Inflammatory macrophage treated with lipopolysaccharide for 1 hour (primary cell): ENCODE measurements at places on chromosomes 7 and 10.

GRCh38 chr7:138338361-138338760 is 121.7 kb upstream of the TRIM24 start:
- no peak for DNase-seq

- no peak for DNase-seq
Measured at GRCh38 chr10:60615541-60615940, 162.7 kb upstream of the CDK1 start.

GRCh38 chr7:1922870-1923236 is 252.8 kb downstream of the ELFN1 start:
- DNase-seq: no peak

DNA sequence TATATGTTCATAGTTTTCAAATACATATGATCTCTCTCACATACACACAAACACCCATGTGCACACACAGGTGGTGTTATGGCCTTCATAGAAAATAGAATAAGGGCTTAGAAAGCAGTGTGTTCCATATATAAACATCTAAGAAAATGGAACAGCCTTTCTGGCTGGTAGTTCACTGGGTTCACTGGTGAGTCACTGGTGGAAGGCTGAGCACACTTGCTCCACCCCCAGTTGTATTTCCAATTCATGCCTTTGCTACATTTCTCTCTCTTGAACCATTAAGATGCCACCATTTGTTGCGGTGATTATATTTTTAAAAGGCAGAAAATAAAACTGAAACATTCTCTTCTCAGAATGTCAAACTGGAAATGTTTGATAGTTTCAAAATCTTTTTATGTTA is 252.1 kb downstream of the GLI3 start:
- no peak for DNase-seq

GRCh38 chr7:41886262-41886900 is 183.5 kb upstream of the INHBA start:
- DNase-seq: peak; percentile 72

- DNase-seq: peak; percentile 52
Measured at GRCh38 chr7:132518102-132518838, 58.0 kb downstream of the PLXNA4 start.

DNA sequence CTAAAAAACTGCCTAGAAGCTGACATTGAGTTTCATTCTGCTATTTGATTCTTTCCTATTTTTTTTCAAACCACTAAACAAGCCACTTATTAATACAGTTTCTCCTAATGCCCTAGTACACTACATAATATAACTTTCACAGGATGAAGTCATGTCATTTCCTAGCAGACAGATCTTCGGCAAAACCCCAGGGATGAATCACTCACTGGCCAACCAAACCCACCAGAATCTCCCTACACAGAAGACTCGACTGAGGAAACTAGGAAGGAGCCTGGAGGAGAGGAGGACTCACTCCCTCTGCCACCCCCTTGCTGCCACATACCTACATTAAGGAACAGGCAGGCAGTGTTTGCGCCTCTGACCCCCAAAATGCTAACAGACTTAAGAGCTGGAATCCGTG is 33.4 kb downstream of the XPNPEP1 start:
- DNase-seq: peak; percentile 33

- peak; percentile 28 for DNase-seq
Measured at GRCh38 chr10:104300736-104301292, 31.8 kb downstream of the GSTO2 start.

DNA sequence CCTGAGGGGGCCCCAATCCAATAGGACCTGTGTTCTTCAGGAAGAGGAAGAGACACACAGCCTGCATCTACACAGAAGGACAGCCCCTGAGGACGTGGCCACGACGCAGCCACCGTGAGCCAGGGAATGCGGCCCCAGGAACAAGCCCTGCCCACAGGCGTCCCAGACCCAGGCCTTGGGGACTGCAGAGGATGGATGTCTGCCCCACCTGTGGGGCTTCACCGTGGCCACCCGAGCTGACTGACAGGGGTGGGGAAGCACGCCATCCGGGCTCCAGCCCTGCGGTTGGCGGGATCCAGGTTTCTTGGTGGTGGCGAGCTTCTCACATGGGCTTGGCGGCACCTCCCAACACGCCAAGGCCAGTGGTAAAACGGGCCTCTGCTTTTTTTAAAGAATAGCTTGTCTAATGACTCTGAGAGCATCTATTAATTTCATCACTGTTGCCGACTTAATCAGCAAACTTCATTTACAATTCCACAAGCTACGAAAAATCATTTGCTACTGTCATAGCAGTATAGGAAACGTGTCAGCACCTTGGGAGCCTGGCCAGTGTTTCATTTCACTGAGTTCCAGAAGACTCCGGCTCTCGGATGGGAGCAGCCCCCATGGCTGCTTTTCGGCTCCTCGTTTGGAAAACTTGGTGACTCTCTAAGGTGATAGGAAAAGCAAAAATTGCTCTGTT is 584.0 kb downstream of the PTPRN2 start:
- no peak for DNase-seq

- no peak for DNase-seq
Measured at GRCh38 chr10:66819691-66820090, 106.1 kb upstream of the LRRTM3 start.

DNA sequence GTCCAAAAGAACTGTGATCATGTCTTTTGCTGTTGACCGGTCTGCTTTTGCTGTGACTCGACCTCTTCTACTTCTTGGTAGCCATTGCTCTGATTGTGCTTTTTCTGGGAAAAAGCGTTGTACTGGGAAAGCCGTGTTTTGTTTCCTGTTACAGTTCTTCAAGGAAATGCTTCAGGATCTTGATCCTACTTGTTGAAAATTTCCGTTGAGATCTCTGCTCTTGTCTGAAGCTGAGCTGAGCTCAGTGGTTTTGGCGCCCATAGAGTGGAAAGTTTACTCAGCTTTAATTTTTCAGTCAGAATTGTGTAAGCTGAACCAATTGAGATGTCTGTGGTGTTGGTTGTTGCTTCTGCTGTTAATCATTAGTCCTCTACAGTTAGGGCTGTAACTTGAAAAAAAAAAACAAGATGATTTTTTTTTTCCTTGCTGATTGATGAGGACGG is 302.2 kb downstream of the CCDC3 start:
- no peak for DNase-seq

DNA sequence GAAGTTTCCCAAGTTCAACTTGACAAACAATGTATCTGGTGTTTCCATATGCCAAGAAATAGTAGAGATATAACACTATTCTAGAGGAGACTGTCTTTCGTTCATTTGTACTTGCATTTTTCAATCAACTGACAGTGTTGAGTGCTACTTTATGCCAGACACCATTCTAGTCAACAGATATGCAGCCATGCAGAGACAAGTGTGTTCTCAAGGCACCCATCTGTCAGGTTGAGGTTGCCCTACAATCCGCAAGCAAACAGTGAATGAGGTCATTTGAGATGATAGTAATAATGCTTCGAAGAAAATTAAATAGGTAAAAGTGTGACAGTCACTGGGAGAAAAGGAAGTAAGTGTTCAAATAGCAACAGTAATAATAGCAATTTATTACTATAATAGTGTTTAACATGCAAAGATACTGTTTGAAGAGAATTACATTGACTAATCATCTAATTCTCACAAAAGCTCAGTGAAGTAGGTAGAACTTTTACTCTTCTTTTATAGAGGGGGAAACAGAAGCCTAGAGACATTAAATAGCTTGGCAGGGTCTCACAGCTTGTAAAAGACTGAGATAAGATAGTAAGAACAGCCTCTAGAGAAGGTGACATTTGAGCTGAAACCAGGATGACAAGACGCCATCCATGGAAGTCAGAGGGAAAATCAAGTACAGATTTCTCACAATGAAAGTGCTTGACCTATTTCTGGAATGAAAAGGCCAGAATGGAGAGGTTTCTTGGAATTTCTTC is 936.9 kb downstream of the SORCS3 start:
- no peak for DNase-seq
